ENCODE measurements at places on chromosomes 12 and 14.

- no peak for DNase-seq
These were observed 99.6 kb downstream of the RPS6KA5 start for GRCh38 chr14:90960818-90961217.

GRCh38 chr12:124737040-124737419, 126.6 kb downstream of the SCARB1 start:
- DNase-seq = no peak

DNA sequence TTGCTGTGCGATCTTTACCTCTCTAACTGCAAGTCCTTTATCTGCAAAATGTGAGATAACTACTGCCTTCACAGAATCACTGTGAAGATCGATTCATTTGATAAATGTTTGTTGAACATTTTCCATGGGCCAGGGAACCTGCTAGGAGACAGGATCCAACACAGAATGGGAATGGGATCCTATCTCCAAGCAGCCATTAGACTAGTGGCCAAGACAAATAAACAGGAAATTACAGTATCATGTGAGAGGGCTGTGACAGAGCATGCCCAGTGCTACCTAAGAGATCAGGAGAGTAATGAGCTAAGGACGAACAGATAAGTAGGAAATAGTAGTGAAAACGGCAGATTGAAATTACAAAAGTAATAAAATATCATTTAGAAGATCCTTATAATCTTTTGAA, 105.7 kb downstream of the GRIN2B start:
- DNase-seq = no peak

DNA sequence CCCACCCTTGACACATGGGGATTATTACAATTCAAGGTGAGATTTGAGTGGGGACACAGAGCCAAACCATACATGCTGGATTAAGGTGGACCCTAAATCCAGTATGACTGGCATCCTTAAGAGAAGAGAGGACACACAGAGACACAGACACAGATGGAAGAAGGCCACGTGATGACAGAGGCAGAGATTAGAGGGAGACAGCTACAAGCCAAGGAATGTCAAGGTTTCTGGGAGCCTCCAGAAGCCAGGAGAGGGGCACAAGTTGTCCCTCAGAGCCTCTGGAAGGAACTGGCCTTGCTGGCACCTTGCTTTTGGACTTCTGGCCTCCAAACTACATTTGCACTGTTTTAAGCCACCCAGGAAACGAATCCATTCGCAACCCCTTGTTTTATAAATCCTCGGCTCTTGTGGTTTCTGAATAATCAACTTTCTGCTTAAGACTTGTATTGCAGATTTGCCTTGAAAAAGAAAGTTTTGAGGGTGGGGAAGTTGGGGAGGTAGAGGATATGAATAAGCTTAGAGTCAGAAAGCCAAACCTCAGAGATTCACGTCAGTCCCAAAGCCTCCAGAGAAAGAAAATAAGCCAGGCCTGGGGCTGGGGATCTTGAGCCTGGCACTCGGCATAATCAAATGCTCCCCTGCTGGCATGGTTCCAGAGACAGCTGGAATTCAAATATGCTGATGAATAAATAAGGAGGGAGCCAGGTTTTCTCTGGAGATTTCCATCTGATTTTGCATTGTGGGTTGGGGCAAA, 224.2 kb upstream of the PWP1 start:
- DNase-seq = no peak

GRCh38 chr12:115983226-115983798, 294.2 kb downstream of the MED13L start:
- no peak for DNase-seq
